ENCODE measurements at places on chromosomes 2 and 18.

- no peak for DNase-seq
Observed at GRCh38 chr2:232979871-232980461, 33.1 kb downstream of the NGEF start.

DNA sequence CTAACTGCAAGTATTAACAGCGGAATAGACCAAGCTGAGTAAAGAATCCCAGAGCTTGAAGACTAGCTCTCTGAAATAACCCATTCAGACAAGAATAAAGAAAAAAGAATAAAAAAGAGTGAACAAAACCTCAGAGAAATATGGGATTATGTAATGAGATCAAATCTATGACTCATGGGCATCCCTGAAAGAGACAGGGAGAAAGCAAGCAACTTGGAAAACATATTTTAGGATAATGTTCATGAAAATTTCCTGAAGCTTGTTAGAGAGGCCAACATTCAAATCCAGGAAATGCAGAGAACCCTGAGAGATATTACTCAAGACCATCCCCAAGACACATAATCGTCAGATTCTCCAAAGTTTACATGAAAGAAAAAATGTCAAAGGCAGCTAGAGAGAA lies 17.3 kb downstream of the PFN4 start:
- DNase-seq = no peak

DNA sequence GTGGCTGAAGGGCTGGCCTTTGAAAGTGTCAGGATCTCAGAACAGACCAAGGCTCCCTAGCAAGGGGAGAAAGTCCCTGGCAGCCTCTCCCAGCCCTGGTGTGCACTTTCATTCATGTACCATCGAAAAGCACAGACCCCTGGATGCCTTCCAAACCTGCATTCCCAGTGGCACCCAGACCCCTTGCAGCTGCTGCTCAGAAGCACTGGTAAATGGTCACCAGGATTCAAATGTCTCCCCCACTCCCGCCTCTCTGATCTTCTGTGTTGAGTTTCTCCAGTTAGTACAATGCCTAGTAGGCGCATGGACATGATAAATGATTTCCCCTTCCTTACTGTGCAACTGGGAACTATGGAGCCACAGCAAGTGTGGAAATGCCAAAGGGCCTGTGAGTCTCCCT lies 180.0 kb downstream of the GLI2 start:
- no peak for DNase-seq

GRCh38 chr2:144432921-144433320 lies 87.0 kb downstream of the ZEB2 start:
- DNase-seq = no peak
